ENCODE measurements at places on chromosomes 16 and 17. TPM values are rescaled to one million over a fixed set of nuclear protein-coding genes. Genes with fewer than 3 reads are reported as not detected.

Gene CA10
- polyA plus RNA-seq, result not detected

Gene RAMP2
- 2.5 TPM for polyA plus RNA-seq

Gene CACNG1
- not detected for polyA plus RNA-seq

Gene SEPTIN12
- polyA plus RNA-seq, result not detected
